ENCODE measurements at places on chromosomes 13 and 19.

DNA sequence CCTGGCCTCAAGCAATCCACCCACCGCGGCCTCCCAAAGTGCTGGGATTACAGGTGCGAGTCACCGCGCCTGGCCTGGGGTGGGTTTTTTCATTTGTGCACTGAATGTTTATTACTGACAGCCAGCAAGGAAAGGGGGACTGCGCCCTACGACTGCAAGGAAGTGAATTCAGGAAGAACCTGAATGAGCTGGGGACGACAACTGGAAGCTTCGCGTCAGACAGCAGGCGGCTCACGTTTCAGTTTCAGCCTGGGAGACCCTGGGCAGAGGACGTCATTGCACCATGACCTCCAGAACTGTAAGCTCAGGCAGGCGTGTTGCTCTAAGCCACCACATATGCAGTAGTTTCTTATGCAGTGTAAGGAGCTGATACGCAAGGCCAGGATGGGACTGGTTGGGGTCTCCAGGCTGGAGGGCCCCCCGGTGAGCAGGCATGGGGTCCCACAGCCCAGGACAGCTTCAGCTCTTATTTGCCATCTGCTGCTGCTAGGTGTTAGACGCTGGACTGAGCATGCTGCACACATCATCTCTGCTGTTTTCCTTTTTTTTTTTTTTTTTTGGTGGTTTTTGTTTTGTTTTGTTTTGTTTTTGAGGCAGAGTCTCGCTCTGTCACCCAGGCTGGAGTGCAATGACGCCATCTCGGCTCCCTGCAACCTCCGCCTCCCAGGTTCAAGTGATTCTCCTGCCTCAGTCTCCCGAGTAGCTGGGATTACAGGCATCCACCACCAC lies 66.6 kb downstream of the GADD45B start:
- ATAC-seq: no peak

- no peak for ATAC-seq
Measured at GRCh38 chr19:47226426-47227351, 4.3 kb downstream of the BBC3 start.

DNA sequence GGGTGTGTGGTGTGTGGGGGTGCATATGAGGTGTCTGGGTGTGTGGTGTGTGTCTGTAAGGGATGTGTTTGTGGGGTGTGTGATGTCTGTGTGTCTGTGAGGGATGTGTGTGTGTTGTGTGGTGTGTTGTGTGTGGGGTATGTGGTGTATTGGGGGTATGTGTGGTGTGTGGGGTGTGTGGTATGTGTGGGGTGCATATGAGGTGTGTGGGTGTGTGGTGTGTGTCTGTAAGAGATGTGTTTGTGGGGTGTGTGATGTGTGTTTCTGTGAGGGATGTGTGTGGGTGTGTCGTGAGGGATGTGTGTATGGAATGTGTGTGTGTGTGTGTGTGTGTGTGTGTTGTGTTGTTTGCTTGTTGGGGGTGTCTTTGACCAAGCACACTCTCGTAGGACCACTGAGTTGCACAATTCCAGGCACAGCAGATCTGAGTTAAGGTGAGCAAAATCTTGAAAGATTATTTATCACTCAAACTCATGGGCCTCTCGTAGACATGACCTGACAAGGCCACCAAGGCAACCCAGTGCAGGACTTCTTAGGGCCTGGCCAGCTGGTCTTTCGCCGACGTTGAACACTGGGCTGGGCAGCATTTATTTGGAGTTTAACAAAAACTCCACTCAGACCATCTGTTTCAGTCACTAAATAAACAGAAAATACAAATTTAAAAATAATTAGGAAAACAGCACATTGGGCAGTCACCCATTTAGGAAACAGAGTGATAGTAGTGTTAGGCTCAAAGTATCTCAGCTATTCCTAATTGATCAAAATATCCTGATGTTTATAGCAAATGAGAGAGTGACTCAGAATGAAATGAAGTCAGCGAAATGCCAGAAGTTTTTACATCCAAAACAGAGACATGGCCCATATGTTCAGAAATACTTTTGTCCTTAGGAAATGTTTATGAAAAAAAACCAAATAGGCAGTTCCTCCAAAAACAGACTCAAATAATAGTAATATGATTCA lies 301.1 kb downstream of the FGF9 start:
- no peak for ATAC-seq

- no peak for ATAC-seq
Measured at GRCh38 chr19:2354670-2355069, 5.4 kb upstream of the TMPRSS9 start.

DNA sequence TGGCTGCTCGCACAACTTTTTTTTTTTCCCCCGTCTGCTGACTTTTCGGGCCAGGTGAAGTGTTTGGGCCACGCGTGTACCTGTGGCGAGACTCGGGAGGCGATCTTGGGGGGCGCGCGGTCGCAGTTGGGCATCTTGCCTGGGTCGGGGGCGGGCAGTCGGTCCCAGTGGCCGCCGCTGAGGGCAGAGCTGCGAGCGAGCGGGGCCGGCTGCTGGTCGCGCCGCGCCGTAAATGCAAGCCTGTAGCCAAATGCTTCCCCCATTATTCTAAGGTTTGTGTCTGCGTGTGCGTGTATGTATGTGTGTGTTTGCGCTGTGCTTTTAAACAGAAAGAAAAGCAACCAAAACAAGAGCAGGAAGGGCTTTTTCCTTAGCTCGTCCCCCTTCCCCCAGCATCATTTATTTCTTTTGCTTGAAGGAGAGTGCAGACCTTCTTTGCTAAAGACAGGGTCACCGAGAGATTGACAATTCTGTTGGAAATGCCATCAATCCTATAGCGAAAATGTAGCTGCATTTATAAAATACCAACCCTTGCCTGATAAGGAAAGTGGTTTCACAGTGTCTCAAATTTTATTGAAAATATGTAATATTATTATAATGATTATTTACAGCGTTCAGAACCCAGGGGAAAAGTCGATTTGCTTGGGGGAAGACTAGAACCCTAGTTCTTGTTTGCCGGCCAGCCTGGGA lies 143.2 kb upstream of the ZNF536 start:
- no peak for ATAC-seq

DNA sequence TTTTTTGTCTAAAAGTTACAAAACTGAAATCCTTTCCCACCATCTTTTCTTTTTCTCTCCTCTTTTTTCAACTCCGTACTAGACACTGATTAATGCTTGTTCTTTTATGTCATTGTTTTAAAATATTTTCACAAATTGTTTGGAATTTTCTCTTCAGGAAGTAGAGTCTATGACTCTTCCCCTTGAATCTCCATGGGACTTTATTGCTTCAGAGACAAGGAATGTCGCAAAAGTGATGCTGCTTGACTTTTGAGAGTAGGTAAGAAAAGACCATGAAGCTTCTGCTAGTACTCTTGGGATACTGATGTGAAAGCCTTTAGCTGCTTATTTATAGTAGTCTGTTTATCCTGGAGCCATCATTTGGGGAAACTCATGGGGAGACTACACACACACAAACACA lies 260.1 kb upstream of the SLC10A2 start:
- ATAC-seq: no peak

- ATAC-seq: no peak
Measured at GRCh38 chr13:110017379-110017778, 231.0 kb upstream of the IRS2 start.

- peak; percentile 54 for ATAC-seq
Measured at GRCh38 chr13:42355092-42355485, 83.1 kb downstream of the AKAP11 start.

Measured in activated CD4-positive, CD25-positive, alpha-beta regulatory T cell treated with anti-CD3 and anti-CD28 coated beads, Interleukin-2, amount 50 U/mL, for 24 hours (primary cell).